Activated CD4-positive, alpha-beta memory T cell treated with anti-CD3 and anti-CD28 coated beads, Interleukin-2, amount 10 ng/mL, durations not matched to agents 7 days and 5 days (primary cell): ENCODE measurements at places on chromosomes 4 and X.

- no peak for DNase-seq
Measured at GRCh38 chrX:72621625-72622485, 49.2 kb upstream of the HDAC8 start.

DNA sequence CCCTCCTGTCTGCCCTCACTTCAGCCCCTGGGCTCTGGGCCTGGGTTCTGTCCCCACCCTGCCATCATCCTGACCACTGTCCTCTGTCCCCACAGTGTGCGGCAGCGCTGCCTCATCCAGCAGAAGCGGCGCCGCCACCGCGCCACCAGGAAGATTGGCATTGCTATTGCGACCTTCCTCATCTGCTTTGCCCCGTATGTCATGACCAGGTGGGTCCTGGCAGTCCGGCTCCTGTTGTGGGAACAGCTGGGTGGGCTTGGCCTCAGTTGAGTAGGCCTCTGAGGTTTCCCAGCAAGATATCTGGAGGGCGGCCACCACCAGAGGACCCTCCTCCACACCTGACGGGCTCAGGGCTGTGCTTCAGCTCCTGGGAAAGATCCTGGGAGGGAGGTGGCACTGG lies 2.2 kb downstream of the GPR78 start:
- DNase-seq = no peak

DNA sequence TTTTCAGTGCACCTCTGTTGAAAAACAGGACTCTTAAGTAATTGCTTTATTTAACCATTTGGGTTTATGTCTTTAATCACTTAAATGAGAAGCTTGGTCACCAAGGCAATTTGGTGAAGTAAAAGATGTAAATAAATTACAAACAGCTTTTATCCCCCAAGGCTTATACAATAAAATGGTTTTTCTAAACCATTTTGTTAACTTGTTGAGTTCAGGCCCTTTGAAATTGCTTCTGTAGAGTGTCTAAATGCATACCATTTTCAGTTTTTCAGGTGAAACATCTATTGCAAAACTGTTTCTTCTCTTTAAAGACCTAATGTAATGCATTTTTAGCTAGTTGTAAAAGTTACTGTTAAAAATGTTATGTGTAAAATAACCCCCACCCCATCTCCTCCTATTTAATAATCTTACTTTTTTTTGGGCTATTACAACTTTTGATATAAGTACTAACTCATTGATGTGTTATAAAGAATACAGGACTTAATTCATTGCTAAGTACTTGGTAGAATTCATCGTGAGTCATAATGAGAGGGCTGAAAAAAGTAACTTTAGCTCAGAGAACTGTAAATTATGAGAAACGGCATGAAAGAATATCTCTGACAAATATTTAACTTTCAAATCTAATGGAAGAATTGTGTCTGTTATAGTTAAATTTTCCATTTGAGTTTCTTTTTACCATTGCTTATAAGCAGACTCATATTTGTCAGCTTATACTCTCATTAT lies 4.5 kb downstream of the RAPGEF2 start:
- DNase-seq = no peak

- no peak for DNase-seq
Measured at GRCh38 chr4:53060278-53060677, 198.2 kb downstream of the RASL11B start.

DNA sequence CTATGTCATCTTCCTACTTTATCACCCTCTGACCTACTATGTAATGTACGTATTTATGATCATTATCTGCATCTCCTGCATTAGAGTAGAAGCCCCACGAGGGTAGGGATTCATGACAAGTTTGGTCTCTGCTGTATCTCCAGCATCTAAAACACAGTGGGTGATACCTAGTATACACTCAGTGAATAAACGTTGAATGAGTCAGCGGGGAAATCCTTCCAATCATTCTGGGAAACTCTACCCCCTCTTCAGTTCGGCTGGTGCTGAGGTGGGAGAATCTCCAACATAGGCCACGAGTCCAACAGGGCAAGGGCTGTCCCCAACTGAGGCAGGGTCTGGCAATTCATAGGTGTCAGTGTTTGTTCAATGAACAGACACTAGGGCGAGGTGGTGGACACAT lies 74.4 kb upstream of the EFNB1 start:
- no peak for DNase-seq

GRCh38 chr4:112318239-112319142 lies 21.3 kb downstream of the ALPK1 start:
- DNase-seq = no peak

DNA sequence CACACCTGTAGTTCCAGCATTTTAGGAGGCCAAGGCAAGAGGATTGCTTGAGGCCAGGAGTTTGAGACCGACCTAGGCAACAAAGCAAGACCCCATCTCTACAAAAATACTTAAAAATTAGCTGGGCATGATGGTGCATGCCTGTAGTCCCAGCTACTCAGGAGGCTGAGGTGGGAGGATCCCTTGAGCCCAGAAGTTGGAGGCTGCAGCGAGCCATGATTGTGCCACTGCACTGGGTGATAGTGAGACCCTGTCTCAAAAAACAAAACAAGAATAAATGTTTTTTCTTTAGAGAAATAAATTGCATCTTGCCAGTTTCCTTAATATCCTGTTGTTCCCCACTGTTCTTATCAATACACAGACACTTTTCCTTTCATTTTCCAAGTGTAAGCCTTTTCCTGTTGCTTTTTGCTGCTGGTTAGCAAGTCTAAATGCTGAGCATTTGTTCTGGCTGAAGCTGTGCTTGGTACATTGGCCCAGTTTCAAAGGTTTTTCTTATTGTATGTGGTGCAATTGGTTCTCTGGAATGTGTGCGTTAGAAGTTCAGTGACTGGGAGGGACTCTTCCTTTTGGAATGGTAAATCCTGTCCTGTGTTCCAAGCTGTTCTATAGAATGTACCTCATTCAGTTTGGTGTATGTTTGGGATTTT lies 98.2 kb downstream of the AFF1 start:
- DNase-seq = no peak

DNA sequence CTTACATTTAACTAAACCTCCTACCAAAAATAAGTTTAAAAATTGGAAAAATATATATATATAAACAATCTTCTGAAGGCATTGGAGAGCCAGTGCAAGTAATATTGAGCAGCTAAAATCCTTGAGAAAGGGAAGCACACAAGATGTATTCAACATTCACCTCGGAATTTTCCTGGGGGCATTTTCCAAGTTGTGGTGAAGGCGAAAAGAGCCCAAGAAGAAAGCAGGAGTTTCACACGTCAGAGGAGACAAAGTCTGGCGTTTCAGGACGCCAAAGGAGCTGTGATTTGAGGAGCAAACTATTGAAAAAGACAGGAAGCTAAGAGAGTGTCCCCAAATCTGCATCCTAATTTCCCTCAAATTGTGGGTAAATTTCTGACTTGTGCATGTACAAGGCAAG lies 9.1 kb upstream of the GASK1B start:
- DNase-seq = no peak

DNA sequence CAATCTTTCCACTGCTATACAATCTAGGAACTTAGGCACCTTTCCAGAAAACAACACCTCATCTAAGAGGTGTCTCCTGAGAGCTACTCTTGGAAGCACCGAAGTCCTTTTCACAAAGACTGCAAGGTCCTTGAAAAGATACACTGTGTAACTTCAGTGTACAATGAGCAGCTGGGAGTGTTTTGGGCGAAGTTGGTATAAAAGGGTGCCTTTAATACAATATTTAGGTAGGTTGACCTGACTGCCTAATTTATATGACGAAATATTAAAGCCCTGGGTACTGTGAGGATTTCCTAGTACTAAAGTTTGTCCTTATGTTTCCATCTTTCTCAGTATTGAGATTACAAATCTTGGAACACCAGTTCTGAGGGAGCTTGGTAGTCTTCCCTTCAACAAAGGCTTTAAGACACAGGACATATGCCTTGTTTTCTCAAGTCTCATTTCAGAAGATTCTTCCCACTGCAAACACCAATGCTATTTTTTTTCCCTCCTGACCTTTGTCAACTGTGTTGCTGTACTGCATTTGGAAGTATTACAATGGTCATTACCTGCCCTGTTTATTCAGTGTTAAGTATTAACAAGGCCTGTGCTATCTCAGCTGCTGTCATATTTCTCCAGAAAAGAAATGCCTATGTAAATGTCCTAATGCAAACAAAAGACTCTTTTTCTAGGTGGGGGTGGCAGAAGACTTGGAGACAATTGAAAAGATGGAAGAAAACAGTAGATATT lies 134.2 kb downstream of the MAML3 start:
- DNase-seq = no peak

DNA sequence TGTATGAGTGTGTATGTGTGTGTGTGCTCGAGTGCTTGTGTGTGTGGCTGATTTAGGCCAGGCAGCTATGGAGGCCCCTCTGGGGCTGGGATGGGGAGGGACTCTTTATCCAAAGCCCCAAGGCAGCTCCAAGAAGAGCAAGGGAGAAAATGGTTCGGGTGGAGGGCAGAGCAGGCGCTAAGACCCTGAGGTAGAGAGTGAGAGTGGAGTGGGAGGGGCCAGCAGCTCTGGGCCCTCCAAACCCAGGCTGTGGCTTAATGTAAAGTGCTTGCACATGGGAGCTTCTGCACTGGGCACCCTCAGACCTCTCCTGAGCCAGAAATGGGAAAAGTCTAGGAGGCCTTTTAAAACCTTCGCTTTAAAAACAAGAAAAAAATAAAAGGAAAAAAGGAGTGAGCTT lies 233.5 kb upstream of the PSAPL1 start:
- DNase-seq = no peak

GRCh38 chr4:94536649-94537469 lies 85.1 kb downstream of the PDLIM5 start:
- no peak for DNase-seq

- no peak for DNase-seq
Measured at GRCh38 chr4:73874386-73874785, 5.2 kb downstream of the CXCL1 start.

DNA sequence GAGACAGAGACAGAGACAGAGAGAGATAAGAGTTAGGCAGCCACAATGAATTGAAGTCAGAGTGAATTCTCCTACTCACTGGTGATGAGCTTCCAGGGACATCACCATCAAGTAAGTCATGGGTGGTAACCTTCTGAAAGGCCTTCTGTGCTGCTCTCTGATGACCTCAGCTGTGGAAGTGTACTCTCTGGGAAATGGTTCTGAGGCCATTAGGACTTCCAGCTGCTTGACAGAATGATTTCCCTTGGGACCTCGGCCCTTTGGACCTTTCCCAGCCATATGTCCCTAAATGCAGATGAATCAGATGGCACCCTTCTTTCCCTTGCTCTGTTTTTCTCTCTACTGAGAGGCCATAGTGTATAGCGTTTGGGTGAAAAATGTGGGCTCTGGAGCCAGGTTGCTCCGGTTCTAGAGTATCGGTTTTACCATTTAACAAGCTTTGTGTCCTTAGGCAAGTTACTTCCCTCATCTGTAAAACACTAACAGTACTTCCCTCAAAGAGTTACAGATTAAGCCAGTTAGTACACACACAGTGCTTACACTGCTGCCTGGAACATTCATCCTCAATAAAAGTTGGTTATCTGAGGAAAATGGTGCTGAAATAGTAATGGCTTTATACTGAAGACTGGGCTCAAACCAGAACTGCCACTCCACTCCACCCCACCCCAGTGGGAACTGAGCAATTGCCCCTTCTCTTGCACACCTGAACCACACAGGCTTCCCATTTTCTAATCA lies 7.6 kb downstream of the SEPTIN11 start:
- DNase-seq = no peak

DNA sequence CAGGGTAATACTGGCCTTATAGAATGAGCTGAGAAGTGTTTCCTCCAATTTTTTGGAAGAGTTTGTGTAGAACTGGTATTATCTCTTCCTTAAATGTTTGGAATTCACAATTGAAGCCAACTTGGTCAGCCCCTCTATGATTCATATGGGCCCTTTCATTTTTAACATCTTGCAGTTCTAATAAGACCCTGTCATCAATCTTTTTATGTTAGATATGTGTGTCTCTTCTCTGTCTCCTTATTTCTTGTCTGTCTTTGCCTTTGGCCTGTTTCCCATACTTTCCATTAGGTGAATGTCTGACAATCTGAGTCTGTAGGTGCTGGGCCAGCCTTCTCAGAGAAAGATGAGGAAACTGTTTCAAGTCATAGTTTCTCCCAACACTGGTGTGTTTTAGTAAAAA lies 88.7 kb downstream of the SLC16A2 start:
- no peak for DNase-seq

- DNase-seq = no peak
Measured at GRCh38 chr4:1512051-1512737, 106.0 kb upstream of the NKX1-1 start.

- DNase-seq = no peak
Measured at GRCh38 chrX:123704781-123705180, 28.1 kb downstream of the THOC2 start.

DNA sequence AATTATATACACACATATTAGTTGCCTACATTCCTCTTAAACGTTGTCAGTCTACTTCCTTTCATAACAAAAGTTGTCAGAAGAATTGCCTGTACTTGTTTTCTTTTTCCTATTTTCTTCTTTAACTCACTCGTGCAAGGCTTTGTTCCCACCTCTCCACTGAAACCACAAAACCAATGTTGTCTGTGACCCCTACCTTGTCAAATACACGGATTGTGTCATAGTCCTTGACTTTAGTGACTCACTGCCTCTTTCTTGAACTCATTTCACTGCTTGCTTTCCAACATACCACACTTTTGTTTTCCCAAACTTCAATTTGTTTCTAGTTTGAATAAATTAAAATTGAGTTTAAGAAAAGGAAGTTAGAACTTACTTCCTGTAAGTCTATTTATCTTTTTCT lies 283.9 kb upstream of the AGA start:
- no peak for DNase-seq

DNA sequence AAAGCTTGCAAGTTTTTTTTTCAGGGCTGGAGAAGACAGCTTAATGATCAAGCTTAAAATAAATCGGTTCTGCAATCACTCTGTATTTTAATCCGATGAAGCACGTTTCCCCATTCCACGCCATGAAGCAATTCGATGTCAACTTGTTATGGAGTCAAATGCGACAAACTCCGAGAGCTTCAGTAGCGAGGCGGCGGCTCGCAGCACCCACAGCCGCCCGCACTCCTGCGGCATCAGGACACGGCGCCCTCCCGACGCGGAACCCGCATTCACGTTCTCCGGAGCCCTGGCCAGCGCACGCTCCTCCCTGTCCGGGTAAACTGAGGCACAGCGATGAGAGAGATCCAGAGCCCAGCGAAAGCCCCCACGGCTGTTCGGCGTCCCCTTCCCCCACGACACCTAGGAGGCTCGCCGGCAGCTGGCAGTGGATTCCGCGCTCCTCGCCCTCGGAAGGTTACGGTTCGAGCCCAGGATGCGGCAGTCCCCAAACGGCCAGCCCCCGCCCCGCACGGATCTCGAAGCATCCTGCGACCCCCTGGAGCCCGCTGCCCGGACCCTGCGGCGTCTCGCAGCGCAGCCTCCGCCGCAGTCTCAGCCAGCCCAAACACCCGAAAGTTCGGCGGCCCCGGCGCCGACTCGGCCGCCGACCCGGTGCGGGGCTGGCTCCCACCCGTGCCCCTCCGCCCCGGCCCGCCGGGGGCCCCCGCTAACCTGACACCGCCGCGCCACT lies 507 bp downstream of the MFAP3L start:
- no peak for DNase-seq

DNA sequence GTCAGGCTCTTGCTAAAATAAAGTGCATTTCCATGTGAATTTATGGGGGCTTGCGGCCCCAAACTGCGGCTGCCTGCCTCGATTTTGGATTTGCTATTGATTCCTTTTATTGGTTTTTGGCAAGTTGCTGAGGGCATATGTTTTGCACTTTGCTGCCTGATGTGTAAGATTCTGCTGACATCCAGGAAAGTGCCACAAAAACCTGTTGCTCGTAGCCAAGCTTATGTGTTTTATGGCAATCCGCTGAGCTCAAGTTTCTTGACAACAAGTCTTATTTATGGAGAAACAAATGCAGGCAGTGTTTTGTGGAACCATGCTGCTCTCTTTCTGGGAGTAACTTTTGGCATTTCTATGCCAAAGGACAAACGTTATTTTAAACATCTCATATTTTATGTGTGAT lies 97.3 kb upstream of the DDIT4L start:
- DNase-seq = no peak
